ENCODE measurements at places on chromosomes 1 and 21.

DNA sequence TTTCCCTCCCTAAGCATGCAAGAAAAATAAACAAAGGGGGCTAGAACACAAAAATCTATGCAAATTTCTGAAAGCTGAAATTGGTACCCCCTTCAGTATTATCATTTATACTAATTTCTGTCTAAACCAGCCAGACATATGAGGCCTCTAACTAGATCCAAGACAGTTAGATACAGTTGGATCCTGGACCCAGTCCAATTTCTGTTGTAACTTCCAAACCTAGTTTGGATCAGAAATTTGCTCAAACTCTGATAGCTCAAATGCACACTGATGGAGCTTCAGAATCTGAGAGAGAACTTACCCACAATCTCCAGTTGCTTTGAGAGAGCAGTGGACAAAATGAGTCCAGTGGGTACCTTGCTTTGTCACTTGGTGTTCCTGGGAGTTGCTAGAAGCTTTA, 11.9 kb downstream of the CEP350 start:
- DNase-seq: no peak

GRCh38 chr1:39369565-39369964, 121.9 kb upstream of the BMP8A start:
- DNase-seq: no peak

GRCh38 chr1:63946866-63947491, 173.2 kb downstream of the ROR1 start:
- DNase-seq: no peak

- no peak for DNase-seq
Observed at GRCh38 chr21:46081022-46081861, 16.7 kb upstream of the COL6A2 start.

- no peak for DNase-seq
Observed at GRCh38 chr1:14897997-14898645, 255.4 kb upstream of the TMEM51 start.

DNA sequence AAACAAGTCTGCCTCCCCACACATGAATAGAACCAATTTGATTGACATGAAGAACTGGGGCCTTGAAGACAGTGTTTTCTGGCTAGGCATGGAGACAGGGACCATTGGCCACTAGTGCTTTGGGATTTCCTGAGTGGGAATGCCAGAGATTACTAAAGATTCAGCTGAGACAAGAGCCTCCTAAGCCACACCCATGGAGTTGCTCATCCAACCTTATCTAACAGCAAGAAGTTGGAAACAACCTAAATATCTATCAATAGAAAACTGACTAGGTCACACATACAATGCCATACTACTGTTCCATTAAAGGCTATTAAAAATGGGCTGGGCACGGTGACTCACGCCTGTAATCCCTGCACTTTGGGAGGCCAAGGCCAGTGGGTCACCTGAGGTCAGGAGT, 184.1 kb downstream of the ZBTB18 start:
- no peak for DNase-seq
